Left ventricle myocardium superior (tissue), 1 donor: ENCODE measurements at places on chromosomes 1 and 21.

GRCh38 chr21:42616941-42617340 is 36.5 kb upstream of the PDE9A start:
- no peak for DNase-seq

DNA sequence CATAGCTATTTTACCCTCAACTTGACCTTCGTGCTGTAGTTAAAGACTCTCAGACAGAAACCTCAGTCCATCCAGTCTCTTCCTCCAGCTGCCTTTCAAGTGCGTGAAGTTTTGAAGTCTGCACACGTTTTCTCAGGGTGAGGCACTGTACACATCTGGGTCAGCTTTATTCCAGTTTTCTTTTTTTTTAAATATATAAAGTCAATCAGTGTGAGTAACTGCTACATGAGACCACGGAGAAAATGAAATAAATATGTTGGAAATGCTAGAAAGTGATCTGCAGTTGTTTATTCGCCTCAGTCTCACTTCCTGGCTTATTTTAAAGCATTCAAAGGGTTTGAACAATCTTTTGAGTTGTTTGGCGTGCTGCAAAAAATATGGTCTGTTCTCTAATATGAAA is 135.7 kb downstream of the ROR1 start:
- DNase-seq = no peak

GRCh38 chr1:39268112-39268581 is 63.7 kb downstream of the MACF1 start:
- DNase-seq = no peak

- no peak for DNase-seq
Observed at GRCh38 chr1:159827549-159827948, 876 bp downstream of the SLAMF8 start.

DNA sequence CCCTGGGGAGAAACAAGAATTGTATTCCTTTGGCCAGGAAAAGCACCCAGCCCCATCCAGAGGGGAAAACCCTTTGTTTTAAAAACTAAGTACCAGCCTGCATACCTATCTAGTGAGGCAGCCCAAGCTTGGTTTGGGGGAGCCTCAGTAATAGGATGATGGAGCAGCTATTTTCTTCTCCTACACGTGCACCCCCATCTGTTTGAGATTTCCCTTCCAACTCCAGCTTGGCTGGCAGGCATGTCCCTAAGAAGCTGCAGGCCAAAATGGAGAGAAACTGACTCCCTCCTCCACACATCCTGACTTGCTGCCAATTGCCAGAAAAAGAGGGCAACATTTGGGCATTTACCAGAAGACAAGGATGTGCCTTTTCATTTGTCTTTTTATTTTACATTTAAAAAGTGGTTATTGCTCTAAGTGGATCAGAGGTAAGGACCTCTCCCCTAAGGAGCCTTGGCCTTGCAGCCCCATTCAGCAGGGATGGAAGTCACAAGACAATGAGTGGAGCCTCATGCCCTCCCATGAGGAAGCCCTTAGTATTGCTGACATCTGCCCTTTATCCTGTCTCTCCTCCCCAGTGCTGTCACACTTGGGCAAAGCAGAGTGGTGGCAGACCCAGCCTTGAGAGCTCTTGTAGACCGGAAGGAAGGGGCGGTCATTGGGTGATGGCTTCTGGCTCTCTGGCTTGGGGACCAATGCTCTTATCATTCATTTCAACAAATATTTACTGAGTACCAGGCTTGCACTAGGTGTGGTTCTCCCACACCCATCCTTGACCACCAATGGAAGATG is 8.6 kb downstream of the FNDC5 start:
- no peak for DNase-seq

- no peak for DNase-seq
Observed at GRCh38 chr1:222275729-222276465, 272.0 kb downstream of the HHIPL2 start.

- DNase-seq = no peak
Observed at GRCh38 chr1:209010475-209011230, 572.9 kb upstream of the CAMK1G start.

DNA sequence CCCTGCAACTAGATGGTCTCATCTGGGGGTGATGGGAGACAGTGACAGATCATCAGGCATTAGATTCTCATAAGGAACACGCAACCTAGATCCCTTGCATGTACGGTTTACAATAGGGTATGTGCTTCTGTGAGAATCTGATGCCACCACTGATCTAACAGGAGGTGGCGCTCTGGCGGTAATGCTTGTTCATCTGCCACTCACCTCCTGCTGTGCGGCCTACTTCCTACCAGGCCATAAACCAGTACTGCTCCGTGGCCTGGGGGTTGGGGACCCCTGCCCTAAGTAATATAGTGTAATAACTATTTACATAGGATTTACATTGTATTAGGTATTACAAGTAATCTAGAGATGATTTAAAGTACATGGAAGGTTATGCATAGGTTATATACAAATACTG is 134.9 kb downstream of the CLEC20A start:
- DNase-seq = no peak

DNA sequence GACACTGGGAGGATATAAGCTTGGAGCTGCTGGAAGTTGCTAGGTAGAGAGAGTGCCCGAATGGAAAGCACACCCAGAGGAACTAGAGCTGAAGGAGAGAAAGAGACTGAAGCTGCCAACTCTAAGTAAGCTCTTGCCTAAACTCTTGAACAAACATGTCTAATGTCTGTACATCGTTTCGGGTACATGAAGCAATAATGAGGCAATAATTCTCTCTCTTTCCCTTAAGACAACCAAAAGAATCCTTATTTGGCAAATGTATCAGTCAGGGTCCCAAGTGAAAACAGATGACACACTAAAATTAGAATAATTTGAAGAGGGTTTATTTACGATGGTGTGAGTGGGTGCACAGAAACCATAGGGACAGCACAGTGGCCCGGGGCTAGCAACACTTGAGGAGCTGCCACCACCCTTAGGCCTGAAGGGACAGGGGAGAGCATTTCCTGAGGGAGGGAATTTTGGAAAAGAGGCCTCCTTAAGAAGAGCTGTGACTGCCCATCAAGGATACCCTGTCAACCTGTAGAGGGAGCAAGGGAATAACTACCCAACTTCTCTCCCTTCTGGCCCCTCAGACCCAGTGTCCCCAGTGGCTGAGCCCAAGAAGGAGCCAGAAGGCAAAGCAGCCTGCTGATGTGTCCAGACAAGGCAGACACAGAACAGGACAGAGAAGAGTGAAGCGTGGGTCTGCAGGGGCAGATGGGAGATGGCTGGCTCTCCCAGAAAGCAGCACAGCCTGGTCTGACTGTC is 36.1 kb upstream of the KHDRBS1 start:
- no peak for DNase-seq

DNA sequence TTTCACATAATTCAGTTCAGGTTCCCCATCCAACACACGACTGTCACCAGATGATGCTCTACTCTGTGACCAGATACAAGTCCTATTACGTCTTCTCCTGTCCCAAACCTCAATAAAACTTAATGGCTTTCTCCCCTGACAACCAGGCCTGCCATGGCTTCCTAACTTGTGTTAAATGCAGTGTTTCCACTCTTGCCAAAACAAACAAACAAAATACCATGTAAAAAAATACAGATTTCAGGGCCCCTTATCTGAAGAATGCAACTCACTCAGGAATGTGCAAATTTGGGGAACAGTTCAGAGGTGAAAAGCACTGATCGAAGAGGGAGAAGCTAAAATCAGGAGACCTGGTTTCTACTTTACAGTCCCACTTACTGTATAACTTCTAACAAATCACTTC is 863 bp upstream of the NUF2 start:
- DNase-seq = no peak

DNA sequence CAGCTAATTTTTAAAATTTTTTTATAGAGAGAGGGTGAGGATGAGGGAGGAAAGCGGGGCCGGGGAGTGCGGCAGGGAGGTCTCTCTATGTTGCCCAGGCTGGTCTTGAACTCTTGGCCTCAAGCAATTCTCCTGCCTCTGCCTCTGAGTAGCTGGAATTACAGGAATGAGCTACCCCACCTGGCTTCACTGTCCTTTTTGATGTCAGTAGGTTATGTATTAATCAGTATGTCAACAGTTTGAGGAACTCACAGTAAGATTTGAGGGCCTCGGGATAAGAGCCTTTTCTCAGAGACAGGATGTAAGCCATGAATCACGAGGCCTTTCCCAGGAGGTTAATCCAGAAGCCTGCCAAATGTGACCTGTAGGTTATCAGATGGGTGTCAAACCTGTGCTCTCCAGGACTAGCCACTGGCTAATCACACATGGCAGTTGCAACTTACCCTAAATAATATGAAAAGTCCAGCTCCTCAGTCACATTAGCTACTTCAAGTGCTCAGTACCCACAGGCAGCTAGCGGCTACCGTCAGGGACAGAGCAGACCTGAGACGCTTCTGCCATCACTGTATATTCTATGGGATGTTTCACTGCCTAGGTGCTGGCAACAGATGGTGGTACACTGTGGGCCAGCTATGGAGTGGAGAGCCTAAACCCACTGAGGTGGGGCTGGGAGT is 33.1 kb downstream of the TRIM67 start:
- DNase-seq = no peak

DNA sequence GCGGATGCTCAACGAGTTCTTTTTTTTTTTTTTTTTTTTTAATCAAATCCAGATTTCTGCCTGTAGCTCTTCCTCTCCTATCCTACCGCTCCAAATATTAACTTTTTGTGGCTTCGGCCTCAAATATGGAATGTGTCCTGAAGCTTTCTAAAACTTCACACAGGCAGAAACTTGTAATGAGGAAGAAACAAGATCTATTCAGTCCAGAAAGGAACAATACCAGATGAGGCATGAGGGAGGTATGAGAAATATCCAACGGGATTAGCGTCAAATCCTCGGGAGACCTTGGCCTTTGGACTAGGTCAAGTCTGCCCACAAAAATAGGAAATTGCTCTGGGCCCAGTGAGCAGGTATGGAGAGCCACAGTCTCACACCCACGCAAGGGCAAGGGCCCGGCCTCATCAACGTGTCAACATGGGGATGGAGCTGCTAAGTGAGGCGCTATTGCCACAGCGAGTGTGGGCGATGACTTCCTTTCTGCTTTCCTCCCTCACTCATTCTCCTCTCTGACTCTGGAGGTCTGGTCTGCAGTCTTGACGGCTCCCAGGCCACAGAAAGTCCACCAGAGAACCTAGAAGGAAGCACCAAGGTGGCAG is 66.6 kb downstream of the BCAR3 start:
- no peak for DNase-seq

GRCh38 chr1:10617318-10617717 is 142.6 kb downstream of the PEX14 start:
- DNase-seq = no peak

DNA sequence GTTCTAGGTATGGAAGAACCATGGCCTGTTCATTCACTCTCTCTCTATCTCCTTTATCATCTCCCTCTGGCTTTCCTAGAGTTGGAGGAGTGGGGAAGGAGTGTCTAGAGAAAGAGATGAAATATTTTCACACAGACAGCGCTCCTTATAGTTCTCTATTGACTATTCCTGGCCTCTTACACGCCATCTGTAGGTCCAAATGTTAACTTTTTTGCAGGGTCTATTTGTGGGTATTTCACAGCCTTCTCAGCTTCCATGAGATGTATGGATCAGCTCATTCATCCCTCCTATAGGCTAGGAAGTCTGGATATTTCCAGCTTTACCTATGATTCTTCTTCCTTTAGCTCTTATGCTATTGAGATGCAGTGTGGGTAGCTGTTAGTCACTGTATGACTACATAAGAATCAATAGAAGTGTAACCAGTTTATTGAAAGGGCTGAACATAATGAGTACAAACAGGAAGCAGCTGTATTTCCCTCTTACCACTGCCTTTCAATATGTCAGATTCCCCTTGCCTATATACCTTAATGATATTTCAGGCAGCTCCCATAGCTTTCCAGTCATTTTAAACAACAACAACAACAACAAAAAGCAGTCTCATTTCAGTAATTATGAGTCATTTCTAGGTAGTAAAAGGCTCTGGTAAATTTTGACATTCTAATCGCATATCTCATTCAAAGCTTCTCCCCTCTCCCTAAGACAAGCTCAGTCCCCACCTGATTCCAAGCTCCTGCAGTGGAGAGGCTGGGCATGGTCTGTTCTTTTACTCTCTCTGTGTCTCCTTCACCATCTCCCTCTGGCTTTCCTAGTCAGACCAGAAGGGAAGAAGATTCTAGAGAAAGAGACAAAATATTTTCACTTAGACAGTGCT is 149.5 kb downstream of the TTLL7 start:
- no peak for DNase-seq

DNA sequence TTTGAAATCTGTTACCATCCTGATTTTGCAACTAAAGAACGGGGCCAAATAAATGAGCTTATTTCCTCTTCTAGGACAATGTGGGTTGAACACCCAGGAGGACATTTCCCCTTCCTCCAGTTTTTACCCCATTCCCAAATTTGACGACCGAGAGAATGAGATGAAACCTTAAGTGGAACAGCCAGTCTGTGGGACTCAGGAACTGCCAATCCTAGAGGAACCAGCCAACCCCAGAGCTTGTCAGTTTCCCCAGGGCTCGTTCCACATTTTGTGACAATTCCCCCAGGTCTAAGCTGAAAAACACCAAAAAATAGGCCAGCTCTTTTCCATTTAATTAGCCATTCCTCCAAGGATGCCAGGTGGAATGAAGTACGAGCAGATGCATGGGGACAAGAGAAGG is 21.3 kb upstream of the MAPKAPK2 start:
- no peak for DNase-seq

DNA sequence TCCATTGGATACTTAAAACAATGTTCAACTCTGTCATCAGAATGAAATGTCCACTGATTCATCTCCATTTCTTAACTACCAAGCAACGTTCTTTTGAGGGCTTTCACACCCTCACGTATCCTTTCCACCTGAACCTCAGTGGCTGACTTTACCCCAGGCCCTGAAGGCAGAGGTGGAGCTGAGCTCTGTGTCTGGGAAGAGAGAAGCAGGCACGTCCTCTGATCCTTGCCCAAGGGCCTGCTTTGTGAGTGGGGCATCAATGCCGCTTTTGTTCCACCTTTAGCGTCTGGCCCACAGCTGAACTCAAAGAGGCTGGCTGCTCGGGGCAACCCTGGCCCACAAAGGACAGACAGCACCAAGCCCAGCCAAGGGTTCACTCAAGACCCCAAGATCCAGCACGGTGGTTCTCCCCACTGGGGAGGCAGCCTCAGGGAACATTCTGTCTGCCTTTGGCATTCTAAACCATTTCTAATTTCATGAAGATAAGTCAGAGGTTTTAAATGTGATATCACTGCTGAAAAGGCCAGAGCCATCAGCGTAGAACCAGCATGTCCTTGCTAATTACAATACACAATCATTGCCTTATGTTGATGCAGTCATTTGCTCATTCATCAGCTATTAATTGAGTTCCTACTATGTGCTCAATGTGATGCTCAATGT is 126.0 kb upstream of the UBE2U start:
- no peak for DNase-seq

- DNase-seq = no peak
Observed at GRCh38 chr1:118136187-118136941, 48.7 kb downstream of the SPAG17 start.
